ENCODE measurements at places on chromosomes 12 and 14.

GRCh38 chr14:89107626-89108025, 283.2 kb downstream of the TTC8 start:
- DNase-seq, result no peak

GRCh38 chr12:94686834-94687628, 36.7 kb upstream of the TMCC3 start:
- DNase-seq, result no peak

- no peak for DNase-seq
Observed at GRCh38 chr12:53414756-53415417, 8.8 kb upstream of the AMHR2 start.

DNA sequence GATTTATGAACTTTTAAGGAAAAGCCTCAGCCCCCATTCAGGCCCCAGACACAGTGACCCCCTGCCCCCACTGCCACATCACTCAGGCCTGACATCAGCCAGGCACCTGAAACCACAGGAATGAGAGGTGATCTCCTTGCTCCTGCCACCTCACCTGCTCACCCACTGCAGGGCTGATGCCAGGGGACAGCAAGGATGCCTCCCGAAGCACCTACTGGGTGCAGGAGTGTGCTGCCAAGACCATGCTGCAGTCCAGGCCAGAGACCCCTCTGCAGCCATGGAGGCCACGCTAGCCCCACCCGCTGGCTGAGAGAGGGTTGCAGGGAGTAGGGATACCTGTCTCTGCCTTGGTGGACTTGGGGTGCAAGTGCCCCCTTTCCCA, 18.6 kb upstream of the KRT7 start:
- DNase-seq, result no peak

DNA sequence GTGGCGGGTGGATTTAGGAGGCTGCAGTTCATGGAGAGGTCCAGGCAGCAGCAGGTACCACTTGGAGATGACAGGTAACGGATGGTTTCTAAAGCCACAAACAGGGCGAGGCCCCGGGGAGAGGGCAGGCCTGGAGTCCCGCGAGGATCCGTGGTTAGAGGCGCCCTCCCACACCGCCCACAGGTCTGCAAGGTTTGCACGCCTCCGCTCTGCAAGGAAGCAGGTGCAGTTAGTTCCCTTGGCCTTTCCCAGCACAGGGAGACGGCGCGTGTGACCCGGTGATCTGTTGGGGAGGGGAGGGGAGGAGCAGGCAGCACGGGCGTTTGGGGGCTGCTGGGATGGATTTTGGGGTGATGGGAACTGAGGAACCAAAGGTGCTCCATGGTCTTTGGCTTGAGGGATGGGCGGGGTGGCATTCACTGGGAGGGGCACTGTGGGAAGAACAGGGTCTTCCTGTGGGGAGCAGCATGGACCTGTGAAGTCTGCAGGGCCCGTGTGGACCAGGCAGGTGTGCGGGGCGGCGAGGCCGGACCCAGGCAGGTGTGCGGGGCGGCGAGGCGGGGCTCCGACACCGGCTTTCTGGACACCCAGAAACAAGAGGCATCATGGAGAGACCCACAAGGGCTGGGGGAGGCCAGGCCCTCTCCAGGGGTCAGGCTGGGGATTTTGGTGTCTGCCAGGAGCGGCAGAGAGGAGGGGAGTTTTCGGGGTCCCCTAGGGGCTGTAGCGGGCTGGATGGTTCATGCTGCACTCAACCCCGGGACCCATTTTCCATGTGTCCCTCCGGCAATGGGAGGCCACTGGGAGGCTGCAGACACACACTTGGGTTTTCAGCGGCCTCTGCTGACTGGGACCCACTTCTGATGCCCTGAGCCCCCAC, 29.1 kb downstream of the NOC4L start:
- DNase-seq, result no peak

Data from NCI-H446 treated with DMSO at 0.1 percent for 48 hours (cell line).